NCI-H146 (cell line): ENCODE measurements at places on chromosomes 16 and 17.

- peak; percentile 23 for DNase-seq
These were observed 142.2 kb downstream of the RAB11FIP4 start for GRCh38 chr17:31533546-31534155.

DNA sequence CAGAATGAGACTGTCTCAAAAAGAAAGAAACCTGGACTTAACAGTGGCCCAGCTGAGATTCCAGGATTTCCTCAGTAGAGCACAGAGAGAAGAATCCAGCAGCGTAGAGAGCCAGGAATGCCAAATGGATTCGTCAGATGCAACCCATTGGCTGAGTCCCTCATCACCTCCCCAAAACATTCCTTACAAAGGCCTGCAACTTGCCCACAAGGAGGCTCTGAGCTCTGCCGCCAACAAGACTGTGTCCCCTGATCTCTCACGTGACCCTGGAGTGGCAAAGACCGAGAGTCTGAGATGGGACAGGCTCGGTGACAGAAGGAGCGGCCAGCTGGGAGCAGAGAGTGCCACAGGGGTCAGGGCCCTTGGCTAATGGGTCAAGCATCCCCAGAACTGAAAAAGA lies 6.9 kb upstream of the CHMP6 start:
- DNase-seq: no peak

- DNase-seq: no peak
These were observed 72.9 kb downstream of the CYTH1 start for GRCh38 chr17:78709119-78709681.

- DNase-seq: no peak
These were observed 34.7 kb downstream of the GINS3 start for GRCh38 chr16:58426966-58427365.

GRCh38 chr17:8386841-8387240 lies 3.8 kb upstream of the RPL26 start:
- DNase-seq: no peak

DNA sequence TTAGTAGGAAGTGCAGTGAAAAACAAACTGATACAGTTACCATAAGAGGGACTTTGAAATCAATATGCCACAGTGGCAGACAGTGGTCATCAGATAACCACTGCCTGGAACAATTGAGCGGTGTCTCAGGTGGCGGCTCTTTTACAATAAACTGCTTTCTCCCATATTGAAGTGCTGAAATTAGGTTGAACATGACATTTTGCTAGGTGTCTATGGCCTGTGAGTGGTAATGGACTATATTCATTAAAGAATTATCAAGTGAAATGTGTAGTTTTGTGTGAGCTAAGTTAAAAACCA lies 214.7 kb downstream of the RPTOR start:
- peak; percentile 35 for DNase-seq

GRCh38 chr16:17346621-17347569 lies 123.9 kb downstream of the XYLT1 start:
- no peak for DNase-seq

DNA sequence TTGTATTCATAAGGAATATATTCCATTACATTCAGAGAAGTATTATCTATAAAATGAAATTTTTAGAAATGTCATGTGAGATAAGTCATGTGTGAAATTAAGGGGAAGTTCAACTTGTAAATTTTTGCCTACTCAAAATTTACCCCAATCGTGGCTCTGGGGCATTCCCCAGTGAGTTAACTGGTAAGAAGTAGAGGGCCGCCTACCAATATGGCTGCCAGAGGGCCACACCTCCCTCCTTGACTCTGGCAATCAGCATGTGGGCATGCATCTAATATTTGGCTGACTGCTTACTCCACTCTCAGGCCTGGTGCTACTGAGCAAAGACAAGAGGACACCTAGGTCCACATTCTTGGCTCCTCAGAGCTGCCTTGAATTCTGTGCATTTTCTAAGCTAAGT lies 39.7 kb upstream of the CNTNAP4 start:
- no peak for DNase-seq

DNA sequence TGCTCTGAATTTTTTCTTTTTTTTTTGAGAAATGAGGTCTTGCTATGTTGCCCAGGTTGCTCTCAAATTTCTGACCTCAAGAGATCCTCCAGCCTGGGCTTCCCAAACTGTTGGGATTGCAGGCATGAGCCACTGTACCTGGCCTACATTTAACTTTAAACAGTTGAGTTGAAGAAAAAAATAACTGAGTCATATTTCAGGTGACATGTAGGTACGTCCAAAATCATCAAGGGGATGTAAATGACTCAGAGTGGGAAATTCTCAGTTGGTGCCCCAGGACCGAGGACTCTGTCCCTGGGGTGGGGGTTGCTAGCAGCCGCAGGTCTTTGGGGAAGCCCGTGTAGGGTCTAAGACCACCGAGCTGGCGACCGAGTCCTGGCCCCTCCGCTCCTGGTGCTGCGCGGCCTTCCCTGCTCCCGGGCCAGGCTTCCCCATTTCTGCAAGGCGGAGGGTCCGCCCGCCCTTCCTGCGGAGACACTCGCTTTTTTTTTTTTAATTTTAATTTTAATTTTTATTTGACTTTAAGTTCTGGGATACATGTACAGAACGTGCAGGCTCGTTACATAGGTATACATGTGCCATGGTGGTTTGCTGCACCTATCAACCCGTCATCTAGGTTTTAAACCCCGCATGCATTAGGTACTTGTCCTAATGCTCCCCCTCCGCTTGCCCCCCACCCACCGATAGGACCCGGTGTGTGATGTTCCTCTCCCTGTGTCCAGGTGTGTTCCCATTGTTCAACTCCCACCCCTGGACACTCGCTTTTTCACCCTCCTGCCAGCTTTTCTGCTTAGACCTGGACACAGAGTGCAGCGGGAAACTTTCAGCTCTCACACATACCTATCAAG lies 12.7 kb upstream of the N4BP1 start:
- no peak for DNase-seq

DNA sequence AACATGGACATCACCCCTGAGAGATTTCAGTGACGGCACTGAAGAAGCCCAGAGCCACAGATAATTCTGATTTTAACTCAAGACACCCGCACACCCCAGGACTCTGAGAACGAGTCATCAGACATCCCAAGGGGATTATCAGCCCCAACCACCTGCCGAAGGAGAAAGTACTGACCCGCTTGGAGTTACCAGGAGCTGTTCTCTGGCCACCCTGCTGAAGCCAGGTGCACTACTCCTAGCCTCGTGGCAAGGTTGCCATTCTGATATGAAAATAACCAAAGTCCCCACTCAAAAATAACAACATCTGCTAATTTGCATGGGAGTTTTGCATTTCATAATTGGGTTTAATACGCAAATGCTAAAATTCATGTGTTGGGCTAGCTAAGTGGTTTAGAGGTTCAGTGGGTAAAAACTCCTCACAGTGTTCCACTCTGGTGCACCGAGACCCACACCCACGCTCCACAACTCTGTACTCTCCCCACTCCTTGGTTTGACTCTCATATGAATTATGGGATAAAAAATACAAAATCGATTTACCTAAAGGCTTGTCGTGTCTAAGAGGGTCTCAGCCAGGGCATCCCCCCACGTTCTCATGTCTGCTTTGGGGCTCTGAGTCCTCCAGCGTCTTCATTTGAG lies 143.0 kb upstream of the NOL11 start:
- no peak for DNase-seq

DNA sequence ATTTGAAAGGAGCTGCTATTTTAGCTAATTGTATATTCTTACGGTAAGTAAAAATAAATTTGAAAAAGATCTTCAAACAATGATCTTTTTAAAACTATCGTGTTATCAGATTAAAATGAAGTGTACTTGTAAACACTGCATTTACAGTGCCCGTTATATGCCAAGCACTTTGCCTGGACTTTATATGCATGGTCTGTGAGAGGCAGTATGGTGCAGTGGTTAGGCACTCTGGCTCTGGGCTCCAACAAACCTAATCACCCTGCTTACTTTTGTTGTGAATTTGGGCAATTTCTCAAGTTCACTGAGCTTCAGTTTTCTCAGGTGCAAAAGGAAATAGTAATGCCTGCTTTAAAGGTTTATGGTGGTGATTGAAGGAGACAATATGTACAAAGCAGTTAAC lies 1.4 kb downstream of the PMP22 start:
- DNase-seq: no peak

DNA sequence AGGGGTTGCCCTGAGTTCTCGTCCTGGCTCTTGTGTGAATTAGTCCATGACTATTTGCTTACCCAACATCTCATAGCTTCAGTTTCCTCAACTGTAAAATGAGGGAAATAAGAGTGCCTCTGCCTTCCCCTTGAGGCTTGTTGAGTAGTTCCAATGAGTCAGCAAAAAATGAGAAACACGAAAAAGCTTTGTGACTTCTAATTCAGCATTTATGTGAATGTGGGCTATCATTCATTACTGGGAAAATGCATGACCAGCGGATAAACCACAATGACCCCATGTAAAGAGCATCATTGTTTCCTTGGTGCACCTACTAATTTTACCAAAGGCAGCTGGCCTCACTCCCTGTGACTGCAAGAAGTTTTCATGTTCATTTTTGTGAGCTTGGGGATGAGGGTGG lies 374.6 kb upstream of the HSBP1 start:
- no peak for DNase-seq

- DNase-seq: no peak
These were observed 49.9 kb upstream of the TANGO6 start for GRCh38 chr16:68793401-68793857.

- DNase-seq: no peak
These were observed at the start of gene SLC47A1 for GRCh38 chr17:19533718-19534561. TSS of gene SLC47A1 (plus strand) at chr17:19533854. CDS start at chr17:19533940, 86 bp downstream.

DNA sequence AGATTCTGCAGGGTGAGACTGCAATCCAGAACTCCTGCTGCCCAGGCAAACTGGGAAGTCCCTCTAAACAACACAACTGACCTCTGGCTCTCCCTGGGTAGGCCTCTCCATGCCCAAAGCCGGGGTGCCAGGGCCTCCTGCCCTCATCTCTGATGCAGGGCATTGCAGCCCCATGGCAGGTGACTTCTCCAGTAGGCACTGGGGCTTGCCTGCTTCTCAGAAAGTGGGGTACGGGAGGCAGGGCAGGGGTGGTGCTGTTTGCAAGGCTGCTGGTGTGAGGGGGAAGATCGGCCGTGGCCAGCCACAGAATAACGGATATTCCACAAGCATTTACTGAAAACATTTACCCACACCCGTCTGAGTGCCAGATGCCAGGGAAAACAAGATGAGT lies 4.1 kb upstream of the GPRC5C start:
- no peak for DNase-seq

- DNase-seq: no peak
These were observed 14.8 kb upstream of the TMEM204 start for GRCh38 chr16:1518626-1519135.

GRCh38 chr17:2064147-2064489 lies 9.2 kb downstream of the HIC1 start:
- DNase-seq: no peak

DNA sequence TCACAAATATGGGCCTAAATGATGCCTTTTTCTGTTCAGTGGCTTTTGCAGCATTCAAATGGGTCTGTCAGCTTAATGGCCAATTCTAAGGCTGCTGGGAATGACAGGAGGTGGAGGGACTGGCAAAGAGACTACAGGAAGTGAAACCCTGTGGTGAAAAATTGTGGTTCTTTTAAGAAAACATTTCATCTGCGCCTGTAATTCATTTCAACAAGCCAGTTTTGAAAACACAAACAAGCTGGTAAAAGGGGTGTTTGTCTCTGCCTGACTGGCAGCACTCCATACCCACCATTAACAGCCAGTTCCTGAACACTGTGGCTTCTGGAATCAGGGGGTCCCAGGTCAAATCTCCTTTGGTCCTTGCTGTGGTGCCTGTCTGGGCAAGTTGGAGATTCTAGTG lies 3.6 kb upstream of the KDM8 start:
- peak; percentile 28 for DNase-seq

- no peak for DNase-seq
These were observed 1.5 kb upstream of the IST1 start for GRCh38 chr16:71893888-71894228.

DNA sequence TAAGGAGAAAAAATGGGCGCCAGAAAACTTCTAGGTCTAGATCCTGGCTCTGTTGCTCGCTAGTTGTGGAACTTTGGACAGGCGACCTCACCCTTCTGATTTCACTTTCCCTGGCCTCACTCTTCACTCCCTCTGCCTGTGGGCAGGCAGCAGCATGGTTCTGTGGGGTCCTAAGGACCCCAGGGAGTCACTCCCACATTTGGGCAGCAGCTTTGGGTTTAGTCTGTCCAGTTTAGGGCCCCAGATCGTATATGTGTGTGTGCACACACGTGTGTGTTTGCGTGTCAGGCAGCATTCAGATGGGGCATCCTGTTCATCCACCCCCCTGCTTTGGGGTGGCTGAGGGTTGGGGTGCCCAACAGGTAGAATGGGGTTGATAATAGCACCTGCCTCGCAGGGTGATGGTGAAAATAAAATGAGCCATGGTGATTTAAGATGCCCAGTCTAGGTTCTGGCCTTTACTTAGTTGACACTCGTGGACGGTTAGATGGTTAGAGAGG lies 102.2 kb downstream of the RAB11FIP4 start:
- no peak for DNase-seq

GRCh38 chr16:84461413-84462295 lies 42.8 kb downstream of the MEAK7 start:
- no peak for DNase-seq

DNA sequence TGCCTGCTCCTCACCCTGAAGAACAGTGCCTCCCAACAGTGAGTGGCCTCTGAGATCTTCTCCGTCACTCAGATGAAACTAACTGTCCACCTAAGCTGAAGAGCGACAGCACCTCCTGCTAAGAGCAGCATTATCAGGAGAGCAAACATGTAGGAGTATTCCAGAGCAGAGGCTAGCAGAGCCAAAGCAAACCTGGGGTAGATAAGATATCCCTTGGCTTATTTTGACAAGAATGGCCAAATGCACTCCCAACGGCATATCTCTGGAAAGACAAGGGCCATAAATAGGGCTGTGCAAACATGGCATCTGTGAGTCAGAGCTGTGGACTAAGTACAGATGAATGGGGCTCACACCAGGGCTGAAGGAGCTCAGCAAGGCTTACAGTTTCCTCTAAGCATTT lies 96.3 kb downstream of the NDEL1 start:
- peak; percentile 8 for DNase-seq

DNA sequence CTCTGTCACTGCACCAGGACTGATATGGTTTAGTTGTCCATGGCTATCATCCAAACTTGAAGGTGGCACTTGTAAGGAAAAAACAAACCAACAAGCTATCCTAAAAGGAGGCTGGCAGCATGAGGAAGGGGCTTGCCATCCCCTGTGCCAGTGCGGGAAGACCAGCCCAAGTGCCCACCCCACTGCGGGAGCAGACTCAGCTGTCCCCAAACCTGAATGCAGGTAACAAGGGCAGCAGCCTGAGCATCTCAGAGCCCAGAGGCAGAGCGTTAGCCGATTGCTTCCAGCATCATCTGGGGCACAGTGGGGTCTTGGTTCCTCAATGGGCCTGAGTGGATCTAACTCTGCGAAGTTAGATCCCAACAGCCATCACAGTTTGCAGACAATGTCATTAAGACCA lies 29.2 kb upstream of the C16orf78 start:
- no peak for DNase-seq

DNA sequence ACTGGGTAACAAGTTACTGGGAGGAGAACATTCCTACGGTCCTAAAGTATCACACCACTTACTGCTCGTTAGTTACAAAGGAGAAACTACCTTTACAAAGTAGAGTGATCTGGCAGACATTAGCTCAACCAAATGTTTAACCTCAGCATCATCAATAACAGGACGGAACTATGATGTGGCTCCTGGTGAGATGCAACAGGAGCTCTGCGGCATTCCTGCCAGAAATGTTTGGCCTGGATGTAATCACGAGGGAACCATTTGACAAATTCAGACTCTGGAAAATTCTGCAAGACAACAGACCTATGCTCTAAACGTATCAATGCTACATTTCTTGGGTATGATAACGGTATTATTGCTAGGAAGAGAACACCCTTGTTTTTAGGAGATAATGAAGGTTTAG lies 80.4 kb downstream of the MRM3 start:
- no peak for DNase-seq

- no peak for DNase-seq
These were observed 124.9 kb upstream of the CORO6 start for GRCh38 chr17:29747660-29748059.
